ENCODE measurements at places on chromosomes 3 and 15. TPM values are rescaled to one million over a fixed set of nuclear protein-coding genes. Genes with fewer than 3 reads are reported as not detected.

DNA sequence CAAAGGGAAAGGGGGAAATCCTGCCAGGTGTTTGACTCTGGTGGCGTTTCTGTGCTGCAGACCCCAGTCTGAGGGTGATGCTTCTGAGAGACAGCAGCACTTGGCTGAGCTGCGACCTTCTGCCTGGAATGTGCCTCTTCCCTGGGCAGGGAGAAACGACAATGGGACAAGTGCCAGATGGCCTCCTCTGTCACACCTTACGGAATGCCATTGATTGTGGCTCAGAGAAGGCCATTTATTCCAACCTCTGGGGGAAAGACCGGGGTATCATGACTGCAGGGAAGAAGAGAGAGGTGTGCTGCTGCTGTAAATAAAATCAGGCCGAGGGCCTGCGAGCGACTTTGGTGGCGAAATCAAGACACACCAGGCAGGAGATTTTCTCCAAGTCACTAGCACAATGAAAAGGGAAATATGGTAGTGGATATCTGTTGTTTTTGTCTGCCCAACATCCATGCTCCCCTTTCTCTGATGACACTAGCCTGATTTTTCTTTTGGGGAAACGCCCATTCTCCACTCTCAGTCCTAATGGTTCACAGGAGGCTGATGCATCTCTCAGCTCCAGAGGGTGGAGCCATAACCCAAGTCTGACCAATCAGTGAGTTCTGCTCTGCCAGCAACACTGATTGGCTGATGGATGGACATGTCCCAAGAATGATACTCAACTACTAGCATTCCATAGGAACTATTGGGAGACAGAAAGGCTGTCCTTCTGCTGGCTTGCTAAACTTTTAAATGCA lies 336.1 kb downstream of the FOXP1 start:
- H3K27me3 ChIP-seq: no peaks in the 10 kb centered on the region
- no peak overlapping the region for H3K27ac ChIP-seq
- peak; percentile 23 for DNase-seq
- no peak overlapping the region for H3K4me3 ChIP-seq
- peaks cover 2% of the 10 kb centered on the region for H3K4me1 ChIP-seq

ACKR2 gene
- under 0.01 TPM for total RNA-seq

- H3K4me1 ChIP-seq: peaks cover 11% of the 10 kb centered on the region
- no peaks in the 10 kb centered on the region for H3K27me3 ChIP-seq
- DNase-seq: no peak
- H3K4me3 ChIP-seq: no peak overlapping the region
- peaks cover 7% of the 10 kb centered on the region for H3K36me3 ChIP-seq
These were observed 11.3 kb upstream of the CHST14 start for GRCh38 chr15:40459391-40460015.

- no peaks in the 10 kb centered on the region for H3K4me1 ChIP-seq
- DNase-seq: no peak
- H3K4me3 ChIP-seq: no peak overlapping the region
These were observed 6.6 kb downstream of the CPNE9 start for GRCh38 chr3:9710174-9710739.

GRCh38 chr15:63938486-63939061 lies 104.8 kb upstream of the HERC1 start:
- H3K27me3 ChIP-seq: no peaks in the 10 kb centered on the region
- H3K4me1 ChIP-seq: peaks cover 9% of the 10 kb centered on the region
- no peaks in the 10 kb centered on the region for H3K36me3 ChIP-seq
- H3K27ac ChIP-seq: no peak overlapping the region
- H3K4me3 ChIP-seq: no peak overlapping the region
- peak; percentile 55 for DNase-seq

- no peak overlapping the region for H3K4me3 ChIP-seq
- no peaks in the 10 kb centered on the region for H3K27me3 ChIP-seq
- H3K4me1 ChIP-seq: peaks cover 4% of the 10 kb centered on the region
- no peak for DNase-seq
These were observed 7.7 kb downstream of the FAM107A start for GRCh38 chr3:58569287-58570001.

GRCh38 chr15:47376190-47376589 lies 341.1 kb upstream of the SEMA6D start:
- no peaks in the 10 kb centered on the region for H3K36me3 ChIP-seq
- no peak for DNase-seq
- no peaks in the 10 kb centered on the region for H3K4me1 ChIP-seq
- H3K27me3 ChIP-seq: no peaks in the 10 kb centered on the region
- H3K4me3 ChIP-seq: no peak overlapping the region

DNA sequence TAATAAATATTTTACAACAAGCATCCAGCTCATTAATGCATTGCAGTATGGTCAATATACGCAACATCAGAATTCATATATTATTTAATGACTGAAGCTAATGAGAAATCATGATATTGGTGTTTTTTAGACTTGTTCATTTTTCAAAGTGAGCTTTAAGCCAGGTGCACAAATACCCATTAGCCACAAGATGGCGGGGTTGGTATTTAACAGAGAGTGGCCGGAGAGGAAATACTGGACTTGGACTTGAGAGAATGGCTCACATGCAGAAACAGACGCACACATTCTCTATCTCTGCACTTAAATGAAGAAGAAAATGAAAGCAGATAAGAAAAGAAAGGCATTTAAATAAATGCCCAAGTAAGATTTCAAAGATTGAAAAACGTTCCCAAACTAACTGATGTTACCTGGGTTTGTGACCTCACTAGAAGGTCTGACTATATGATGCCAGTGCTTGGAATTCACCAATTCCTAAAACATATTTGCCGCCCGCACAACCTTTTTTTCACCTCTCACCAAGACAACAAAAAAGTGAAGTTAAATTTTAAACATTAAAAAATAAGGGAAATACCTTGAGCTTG lies 21.2 kb upstream of the CRBN start:
- H3K27me3 ChIP-seq: no peaks in the 10 kb centered on the region
- H3K4me1 ChIP-seq: no peaks in the 10 kb centered on the region
- H3K4me3 ChIP-seq: no peak overlapping the region
- peak; percentile 67 for DNase-seq

RBP2 gene
- total RNA-seq: not detected

DNA sequence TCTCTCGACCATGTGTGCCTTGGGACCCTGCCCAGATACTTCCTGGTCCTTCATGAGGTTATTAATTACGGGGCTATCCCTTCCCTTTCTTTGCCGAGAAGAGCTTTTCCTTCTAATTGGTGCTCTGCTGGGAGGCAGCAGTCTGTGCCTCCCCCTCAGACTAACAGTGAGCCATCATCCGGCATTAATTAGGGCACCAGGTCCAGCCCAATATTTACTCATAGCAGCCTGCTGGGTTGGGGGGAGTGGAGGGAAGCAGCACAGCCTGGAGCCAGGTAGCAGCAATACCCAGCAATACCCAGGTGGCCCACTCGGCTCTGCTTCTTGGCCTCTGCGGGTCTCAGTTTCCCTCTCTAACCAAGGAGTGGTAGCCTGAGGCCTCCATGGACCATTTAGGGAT lies 20.1 kb downstream of the CACNA2D2 start:
- H3K4me3 ChIP-seq: no peak overlapping the region
- no peaks in the 10 kb centered on the region for H3K36me3 ChIP-seq
- H3K4me1 ChIP-seq: no peaks in the 10 kb centered on the region
- H3K27me3 ChIP-seq: no peaks in the 10 kb centered on the region
- H3K27ac ChIP-seq: no peak overlapping the region
- no peak for DNase-seq

- no peak overlapping the region for H3K27ac ChIP-seq
- no peaks in the 10 kb centered on the region for H3K4me1 ChIP-seq
- H3K36me3 ChIP-seq: no peaks in the 10 kb centered on the region
- no peaks in the 10 kb centered on the region for H3K27me3 ChIP-seq
These were observed 43.8 kb upstream of the MITF start for GRCh38 chr3:69695443-69695842.

DNA sequence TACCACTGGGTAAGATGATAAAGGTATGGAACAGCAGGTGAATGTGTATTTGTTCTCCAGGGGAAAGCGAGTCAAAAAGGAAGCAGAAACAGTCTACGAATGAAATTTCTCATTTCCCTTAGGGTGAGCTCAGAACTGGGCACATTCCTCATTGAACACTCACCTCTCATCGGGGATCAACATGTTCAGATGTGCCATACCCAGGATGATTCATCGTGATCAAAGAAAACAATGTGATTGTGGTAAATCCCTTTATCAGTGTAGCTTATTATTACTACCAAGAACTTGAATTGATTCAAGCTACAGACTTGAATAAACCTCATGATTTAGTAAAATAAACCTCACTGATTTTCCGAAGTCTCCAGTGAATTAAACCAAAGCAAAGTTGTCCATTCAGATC lies 72.1 kb downstream of the GJD2 start:
- DNase-seq: peak; percentile 22
- H3K4me3 ChIP-seq: no peak overlapping the region
- H3K27ac ChIP-seq: no peak overlapping the region

GATA2 gene
- total RNA-seq: 0.83 TPM

ITGA11 gene
- total RNA-seq: 29.6 TPM

Measured in fibroblast of lung (primary cell).